Naive thymus-derived CD4-positive, alpha-beta T cell (primary cell): ENCODE measurements at places on chromosomes 3 and 15.

DNA sequence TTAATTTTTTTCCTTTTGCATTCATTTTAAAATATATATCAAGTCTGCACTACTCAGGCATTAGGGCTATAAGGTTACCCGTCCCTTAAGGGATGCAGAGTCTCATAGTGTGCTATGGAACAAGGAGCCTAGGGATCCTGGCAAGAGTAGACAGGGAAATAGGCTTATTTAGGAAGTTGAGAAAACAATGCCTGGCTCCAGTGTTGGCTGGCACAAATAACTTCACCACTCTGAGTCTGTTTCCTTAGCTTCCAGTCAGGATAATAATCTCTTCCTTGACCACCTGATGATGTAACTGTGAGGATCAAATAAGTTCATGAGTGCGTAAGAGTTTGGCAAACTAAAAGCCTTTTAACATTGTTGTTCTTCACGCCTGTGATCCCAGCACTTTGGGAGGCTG is 540.8 kb upstream of the IL12A start:
- no peak for DNase-seq

- no peak for DNase-seq
Observed at GRCh38 chr15:71572452-71573053, 237.8 kb upstream of the NR2E3 start.

DNA sequence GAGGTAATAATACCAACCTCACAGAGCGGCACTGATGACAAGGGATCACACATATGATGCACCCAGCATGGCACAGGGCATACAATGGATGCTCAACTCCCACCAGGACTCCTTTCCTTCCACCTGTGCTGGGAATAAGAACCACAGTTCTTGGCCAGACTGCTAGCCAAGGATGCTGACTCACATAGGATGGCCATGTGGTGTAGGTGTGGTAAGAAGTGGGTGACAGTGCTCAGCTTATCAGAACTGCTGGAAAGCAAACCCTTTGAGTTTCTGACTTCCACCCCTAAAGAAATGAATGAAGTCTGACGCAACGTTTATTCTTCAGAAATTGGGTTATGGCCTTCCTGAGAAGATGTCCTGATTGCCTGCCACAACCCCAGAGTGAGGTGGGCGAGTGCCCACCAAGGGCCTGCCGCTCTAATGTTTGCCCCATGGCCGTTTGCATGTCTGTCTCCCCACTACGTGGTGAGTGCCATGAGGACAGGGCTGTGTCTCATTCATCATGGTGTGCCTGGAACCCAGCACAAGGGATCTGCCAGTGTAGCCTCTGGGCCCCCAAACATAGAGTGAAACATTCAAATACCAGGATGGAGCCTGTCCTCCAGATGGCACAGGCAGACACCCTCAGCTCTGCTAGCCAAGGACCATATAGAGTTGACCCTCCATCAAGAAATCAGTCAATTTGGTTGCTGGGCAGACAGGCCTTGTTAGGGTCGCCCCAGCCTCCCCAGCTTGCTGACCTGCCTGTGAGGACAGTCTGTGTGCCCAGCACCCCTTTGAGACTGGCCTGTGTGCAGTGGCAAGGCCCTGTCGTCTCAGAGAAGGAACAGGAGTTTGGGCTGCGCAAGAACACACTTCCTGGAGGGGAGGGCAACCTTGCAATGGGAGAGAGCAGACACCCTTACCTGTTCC is 57.6 kb upstream of the SLCO2A1 start:
- DNase-seq, result no peak

GRCh38 chr15:67915461-67916374 is 75.9 kb upstream of the RNU6-1 start:
- DNase-seq, result no peak
